ENCODE measurements at places on chromosomes 6 and 20. TPM values are rescaled to one million over a fixed set of nuclear protein-coding genes. Genes with fewer than 3 reads are reported as not detected.

Gene PEX7
- 14.8 TPM for total RNA-seq

Gene ASIP
- total RNA-seq: 32.6 TPM

Gene NMBR
- not detected for total RNA-seq

Gene SIRPB2
- 3.2 TPM for total RNA-seq

Gene HLA-DQB1
- total RNA-seq: 2.0 TPM

- no peak overlapping the region for H3K27ac ChIP-seq
- peaks cover 7% of the 10 kb centered on the region for H3K36me3 ChIP-seq
- no peaks in the 10 kb centered on the region for H3K4me1 ChIP-seq
- no peak for DNase-seq
- peaks cover 86% of the 10 kb centered on the region for H3K27me3 ChIP-seq
Measured at GRCh38 chr6:126127659-126128058, 141.3 kb downstream of the TRMT11 start.

DNA sequence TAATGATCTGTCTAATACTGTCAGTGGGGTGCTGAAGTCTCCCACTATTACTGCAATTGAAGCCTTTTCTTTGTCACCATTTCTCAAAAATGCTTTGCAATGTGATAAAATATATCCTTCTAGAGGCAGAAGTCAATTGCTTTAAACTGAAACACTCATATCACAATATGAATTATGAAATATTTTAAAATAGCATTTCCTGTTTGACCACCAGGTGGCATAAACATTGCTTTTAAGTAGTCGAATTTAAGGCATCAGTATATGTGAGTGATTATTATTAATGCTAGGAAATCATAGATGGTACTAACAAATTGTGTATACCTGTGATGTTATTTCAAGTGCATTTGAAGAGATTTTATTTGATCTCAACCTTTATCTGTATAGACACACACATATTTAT is 87.5 kb downstream of the MEI4 start:
- no peak for DNase-seq
- no peak overlapping the region for H3K4me3 ChIP-seq
- no peak overlapping the region for H3K27ac ChIP-seq
- H3K36me3 ChIP-seq: no peaks in the 10 kb centered on the region

GRCh38 chr6:42250274-42250931 is 32.7 kb upstream of the MRPS10 start:
- H3K27me3 ChIP-seq: no peaks in the 10 kb centered on the region
- peak overlapping the region; percentile 82 for H3K27ac ChIP-seq
- H3K36me3 ChIP-seq: peaks cover 21% of the 10 kb centered on the region
- H3K4me3 ChIP-seq: no peak overlapping the region
- peaks cover 54% of the 10 kb centered on the region for H3K4me1 ChIP-seq

DNA sequence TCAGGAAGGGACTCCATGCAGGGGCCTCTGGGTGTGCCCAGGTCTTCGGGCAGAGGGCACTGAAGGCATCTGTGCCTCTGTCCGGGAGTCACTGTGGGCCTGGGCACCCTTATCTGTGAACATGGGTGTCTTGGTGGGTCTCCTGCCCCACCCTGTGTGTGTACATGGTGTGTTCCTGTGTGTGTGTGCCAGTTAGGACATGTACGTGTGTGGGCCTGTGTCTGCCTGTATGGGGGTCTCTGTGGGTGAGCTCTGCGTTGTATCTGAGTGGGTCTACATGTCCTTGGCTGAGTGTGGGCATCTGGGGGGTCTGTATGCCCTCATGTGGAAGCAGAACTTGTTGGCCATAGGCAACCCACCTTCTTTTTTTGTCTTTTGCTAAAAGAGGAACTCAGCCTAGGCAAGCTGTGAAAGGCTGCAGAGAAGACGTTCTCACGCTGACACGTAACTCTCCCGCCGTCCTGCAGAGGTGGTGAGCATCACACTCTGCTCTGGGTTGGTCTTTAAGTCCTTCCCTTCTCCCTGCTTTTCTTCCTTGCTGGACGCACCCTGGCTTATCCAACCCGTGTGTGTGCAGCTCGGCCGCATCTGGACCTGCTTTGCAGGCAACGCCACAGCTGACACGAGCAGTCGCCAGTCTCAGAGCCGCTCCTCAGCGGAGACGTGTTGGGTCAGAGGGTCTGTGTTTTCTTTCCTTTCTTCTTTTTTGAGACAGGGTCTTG is 532 bp upstream of the NPBWR2 start:
- H3K4me3 ChIP-seq: no peak overlapping the region
- no peak overlapping the region for H3K27ac ChIP-seq
- peak; percentile 5 for DNase-seq
- H3K4me1 ChIP-seq: peaks cover under 1% of the 10 kb centered on the region

DNA sequence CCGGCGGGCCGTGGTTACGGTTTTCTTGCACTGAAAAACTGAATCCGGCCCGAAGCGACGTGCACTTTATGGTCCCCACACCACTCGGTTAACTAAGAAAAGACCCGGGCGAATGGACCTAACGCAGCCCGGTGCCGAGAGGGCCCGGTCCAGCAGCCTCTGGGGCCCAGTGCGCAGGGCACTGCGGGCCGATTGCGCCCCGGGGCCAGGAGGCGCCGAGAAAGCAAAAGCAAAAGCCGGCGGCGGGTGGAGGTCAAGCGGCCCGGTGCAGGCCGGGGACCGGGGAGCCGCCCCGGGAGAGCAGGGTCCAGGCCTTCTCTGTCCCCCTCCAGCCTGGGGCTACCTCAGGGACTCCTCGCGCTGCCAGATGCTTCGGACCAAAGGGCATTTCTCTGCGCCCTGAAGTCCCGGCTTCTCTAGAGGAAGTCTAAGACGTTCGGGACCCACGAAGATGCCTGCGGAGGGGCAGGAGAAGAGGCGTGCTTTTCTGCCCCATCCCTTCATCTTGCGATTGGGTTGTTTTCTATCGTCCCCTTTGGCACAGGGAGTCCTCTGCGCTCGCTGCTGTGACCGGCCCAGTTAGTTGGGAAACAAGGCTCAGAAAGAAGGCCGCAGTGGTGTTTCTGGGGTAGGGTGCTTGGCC is 4.4 kb downstream of the FOXF2 start:
- no peak overlapping the region for H3K27ac ChIP-seq
- H3K4me1 ChIP-seq: peaks cover 36% of the 10 kb centered on the region
- peak overlapping the region; percentile 48 for H3K4me3 ChIP-seq
- peaks cover 99% of the 10 kb centered on the region for H3K27me3 ChIP-seq
- no peak for DNase-seq

GRCh38 chr6:39754514-39755115 is 29.4 kb upstream of the KIF6 start:
- H3K27me3 ChIP-seq: no peaks in the 10 kb centered on the region
- peak overlapping the region; percentile 65 for H3K27ac ChIP-seq
- no peak overlapping the region for H3K4me3 ChIP-seq

GRCh38 chr20:62742979-62743776 is 34.5 kb downstream of the NTSR1 start:
- H3K27me3 ChIP-seq: peaks cover 81% of the 10 kb centered on the region
- H3K36me3 ChIP-seq: no peaks in the 10 kb centered on the region
- peaks cover 18% of the 10 kb centered on the region for H3K4me1 ChIP-seq
- H3K27ac ChIP-seq: no peak overlapping the region
